ENCODE measurements at places on chromosomes 3 and 15.

- DNase-seq, result no peak
Observed at GRCh38 chr3:80580146-80580545, 812.3 kb upstream of the ROBO1 start.

DNA sequence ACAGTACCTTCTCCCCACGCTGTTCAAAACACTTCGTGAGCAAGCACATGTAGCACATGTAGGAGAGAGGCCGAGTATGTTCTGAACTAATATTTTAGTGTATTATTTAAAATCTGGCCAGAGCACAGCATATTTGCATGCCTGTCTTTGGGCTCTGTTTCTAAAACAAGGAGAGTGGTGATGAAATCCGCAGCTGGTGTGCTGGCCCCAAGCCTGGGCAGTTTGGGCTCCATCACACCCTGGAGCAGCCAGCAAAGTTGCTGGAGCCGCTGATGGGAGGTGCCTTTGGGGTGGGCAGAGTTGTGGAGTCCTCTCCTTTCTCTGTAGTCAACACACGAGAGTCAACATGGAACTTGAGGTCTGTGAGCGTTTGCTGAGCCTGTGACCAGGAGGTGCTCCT, 116.6 kb downstream of the SLCO3A1 start:
- DNase-seq, result no peak

DNA sequence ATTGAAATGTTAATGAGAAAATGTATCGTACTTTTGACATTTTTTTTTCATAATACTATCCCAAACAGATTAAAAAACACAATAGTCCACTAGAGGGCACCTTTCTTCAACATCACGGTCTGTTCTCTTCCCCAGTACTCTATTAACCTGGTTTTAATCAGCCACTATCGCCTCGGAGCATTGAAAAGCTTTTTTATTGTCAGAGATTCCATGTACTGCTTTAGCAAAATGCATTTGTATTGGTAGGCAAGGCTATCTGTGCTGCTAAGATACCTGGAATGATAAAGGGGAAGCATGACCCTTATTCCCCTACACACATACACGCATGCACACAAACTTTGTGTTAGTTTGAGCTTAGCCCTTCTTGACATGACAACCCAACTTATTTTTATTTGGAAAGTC, 160.1 kb upstream of the IL12A start:
- no peak for DNase-seq

DNA sequence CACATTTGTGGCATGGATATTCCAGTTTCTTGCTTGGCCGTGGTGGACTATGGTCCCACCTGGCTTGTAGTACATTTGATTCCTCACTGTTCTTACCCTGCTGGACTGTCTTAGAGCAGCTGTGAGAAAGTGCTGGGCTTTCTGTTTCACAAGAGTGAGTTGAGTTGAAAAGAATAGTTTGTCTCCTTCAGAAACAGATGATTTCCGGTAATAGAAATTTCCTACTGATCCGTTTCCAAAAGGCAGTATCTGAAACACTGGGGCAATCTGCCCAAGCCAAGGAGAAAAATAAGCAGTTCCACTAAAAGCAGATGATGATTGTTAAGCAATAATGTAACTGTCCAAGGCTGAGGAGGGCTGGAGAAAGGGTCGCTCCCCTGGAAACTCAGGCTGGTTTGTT, 96.0 kb downstream of the SUCLG2 start:
- no peak for DNase-seq

GRCh38 chr15:90358124-90359033, 6.3 kb downstream of the ZNF774 start:
- no peak for DNase-seq

- DNase-seq, result no peak
Observed at GRCh38 chr15:57534281-57534680, 57.4 kb upstream of the MYZAP start.

DNA sequence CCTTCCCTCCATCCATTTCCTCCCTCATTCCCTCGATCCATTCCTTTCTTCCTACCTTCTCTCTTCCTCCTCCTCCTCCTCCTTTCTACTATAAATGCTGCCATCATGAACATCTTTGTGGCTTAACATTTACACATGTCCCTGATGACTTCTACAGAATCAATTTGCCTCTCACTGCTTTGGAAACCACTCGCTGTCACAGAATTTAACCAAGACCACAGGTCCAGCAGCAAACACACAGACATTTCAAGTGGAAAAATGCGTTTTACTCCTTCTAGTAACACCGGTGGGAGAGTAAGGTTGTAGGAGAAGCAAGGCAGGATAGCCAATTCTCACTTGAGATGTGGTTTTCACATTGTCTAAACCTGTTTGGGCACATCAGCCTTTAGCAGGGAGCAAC, 101.4 kb upstream of the LRIG1 start:
- no peak for DNase-seq

DNA sequence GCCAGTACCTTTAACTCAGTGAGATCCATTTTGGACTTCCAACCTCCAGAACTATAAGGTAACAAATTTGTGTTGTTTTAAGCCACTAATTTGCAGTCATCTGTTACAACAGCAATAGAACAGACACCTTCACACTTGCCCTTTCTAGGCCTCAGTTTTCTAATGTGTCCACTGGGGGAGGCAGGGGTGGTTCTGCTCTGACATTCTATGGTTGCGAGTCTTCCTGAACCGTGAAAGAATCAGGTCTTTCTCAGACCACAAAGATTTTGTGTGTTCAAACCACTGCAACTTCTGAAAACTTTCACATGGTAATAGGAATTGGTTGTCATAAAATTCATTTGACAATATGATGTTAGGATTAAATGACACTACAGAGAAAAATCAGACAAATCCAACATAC, 26.8 kb upstream of the CSTA start:
- no peak for DNase-seq

DNA sequence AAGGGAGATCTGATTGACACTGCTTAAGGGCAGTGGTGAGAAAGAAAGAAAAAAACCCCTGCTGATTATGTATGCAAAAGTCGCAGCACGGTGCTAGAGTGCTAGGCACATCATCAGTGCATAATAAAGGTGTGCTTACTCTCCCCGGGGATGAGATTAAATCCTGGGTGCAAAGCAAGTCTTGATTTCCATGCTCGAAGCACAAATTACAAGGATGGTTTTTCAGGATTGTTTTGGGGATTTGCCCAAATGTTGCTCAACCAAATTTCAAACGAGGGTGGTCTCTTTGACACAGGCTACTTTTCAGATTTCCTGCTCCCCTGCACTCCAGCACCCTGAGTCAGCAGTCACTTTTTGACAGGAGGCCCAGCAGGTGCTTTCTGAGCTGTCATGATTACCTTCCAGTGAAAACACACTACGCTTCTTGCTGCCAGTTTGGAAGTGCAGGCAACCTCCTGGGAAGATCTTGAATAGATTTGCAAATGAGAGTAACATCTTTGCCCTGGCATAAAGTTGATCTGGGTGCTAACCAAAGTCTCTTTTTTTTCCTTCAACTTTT, 167.5 kb upstream of the TRIM42 start:
- no peak for DNase-seq

DNA sequence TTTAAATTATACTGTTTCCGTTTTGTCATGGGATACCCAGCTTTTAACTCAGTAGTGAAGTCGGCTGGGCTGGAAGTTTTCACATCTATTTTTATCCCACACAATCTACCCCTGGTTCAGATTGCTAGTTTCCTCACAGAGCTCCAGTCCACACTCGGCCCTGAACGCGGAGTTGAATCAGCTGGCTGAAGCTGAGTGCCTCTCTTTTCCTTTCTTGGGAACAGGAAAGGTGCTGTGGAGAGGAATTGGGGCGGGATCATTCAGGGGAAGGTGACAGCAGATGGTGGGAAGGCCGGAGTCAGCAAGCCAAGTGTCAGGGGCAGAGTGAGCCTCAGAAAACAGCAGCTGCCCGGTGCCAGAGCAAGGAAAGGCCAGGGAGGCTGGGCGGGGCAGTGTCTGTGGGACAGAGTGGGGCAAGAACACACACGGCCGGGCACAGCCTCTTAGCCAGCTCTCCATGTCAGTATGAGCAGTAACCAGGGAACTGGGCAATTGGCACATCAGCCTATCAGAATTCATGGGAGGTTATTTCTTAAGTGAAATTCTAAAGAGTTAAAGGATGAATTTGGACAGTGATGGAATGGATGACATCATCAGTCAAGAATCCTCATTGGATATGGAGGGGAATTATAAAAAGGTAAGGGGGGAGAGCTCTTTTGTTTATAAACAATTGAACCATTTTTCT, 135.7 kb upstream of the IL12A start:
- DNase-seq, result no peak

DNA sequence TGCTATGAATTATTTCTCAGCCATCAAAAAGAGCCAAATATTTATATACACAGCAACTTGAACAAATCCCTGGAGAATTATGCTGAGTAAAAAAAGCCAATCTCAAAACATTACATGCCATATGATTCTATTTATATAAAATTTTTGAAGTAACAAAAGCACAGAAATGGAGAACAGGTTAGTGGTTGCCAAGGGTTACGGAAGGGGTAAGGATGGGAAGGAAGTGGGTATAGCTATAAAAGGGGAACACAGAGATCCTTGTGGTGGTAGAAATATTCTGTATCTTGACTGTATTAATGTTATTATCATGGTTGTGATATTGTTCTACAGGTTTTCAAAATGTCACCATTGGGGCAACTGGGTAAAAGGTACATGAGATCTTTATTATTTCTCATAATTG, 62.3 kb upstream of the ASB14 start:
- no peak for DNase-seq

DNA sequence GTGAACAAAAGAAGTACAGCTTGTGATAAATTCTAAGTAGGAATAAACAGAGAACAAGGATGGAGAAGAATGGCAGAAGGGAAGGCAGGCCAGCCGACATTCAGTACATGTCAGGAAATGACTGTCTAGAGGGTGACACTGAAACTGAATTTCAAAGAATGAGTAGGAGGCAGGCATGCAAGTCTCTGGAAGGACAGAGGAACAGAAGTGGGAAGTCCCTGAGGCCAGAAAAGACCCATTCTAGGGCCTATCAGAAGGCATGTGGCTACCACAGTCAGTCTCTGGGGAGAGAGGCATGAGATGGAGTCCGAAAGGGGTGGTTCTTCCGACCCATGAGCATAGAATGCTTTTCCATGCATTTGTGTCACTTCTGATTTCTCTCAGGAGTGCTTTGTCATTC, 243.5 kb upstream of the UBE2E2 start:
- DNase-seq, result no peak

- no peak for DNase-seq
Observed at GRCh38 chr3:98999675-99000074, 98.2 kb upstream of the DCBLD2 start.

GRCh38 chr3:116809208-116809607, 99.6 kb downstream of the TUSC7 start:
- DNase-seq, result no peak

- DNase-seq, result peak; percentile 5
Observed at GRCh38 chr15:61974759-61975158, 85.5 kb downstream of the VPS13C start.

- DNase-seq, result no peak
Observed at GRCh38 chr15:85312486-85312885, 67.9 kb upstream of the AKAP13 start.

DNA sequence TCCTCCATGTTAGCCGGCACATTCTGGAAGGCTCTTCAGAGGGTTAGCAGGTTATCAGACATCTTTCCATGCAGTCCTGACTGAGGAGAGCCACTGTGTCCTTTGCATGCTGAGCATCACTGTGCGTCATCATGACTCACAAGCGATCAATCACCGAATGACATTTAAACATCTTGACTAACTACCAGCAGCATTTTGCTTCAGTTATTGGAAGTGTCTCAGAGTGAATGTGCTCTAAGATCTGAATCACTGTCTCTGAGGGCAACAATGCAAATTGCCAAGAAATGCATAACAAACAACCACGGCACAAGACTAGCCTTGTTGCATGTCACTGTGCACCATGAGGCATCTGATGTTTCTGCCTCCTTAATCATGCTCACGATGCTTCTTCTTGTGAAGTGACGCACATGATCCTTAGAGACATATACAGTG, 18.3 kb upstream of the ATP8B4 start:
- DNase-seq, result peak; percentile 69

- no peak for DNase-seq
Observed at GRCh38 chr15:36362509-36362915, 216.9 kb upstream of the CDIN1 start.

DNA sequence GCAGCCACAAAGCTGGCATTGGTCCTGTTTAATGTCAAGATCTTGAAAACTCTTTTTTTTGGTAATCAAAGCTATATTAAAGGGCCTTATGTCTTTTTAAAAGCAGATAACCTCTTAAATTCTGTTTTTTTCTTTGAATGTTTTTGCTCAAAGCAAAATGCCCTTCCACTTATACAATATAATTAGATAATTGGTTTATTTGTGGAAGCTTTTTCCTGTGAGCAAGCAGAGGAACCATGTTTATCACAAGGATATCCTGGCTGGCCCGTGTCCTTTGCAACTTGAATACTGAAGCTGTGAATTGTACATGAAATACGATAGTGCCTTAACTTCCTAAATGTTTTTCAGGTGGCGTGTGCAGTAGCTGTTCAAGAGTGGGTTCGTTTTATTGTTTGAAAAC, 2.6 kb downstream of the ST3GAL6 start:
- DNase-seq, result no peak

DNA sequence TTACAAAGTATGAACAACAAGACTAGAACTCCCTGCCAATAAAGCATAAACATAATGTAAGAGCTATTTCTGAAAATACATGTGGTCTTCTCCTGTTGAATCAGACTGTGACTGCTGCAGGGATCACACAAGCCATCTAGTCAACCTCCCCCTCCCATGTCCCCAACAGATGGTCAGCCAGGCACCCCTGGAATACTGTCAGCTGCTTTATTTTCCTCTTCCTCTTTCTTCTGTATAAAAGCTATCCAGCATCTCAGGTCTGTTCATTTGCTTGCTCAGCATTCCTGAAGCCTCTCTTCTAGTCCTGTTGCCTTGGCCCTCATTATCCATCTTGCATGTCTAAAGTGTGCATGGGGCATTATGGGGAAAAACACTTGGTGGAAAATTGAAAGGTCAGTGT, 6.5 kb upstream of the MINDY4B start:
- no peak for DNase-seq

DNA sequence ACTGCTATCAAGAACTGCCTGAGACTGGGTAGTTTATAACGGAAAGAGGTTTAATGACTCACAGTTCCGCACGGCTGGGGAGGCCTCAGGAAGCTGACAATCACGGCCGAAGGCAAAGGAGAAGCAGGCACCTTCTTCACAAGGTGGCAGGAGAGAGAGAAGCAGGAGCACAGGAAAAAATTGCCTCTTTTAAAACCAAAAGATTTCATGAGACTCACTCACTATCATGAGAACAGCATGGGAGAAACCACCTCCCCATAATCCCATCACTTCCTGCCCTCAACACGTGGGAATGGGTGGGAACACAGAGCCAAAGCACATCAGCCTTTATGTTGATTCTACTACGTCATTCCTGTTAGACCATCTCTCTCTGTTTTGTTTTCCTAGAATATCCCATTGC, 650.9 kb upstream of the SEMA6D start:
- DNase-seq, result no peak

Measured in Panc1 (cell line).